ENCODE measurements at places on chromosomes 12 and 14. TPM values are rescaled to one million over a fixed set of nuclear protein-coding genes. Genes with fewer than 3 reads are reported as not detected.

The ESRRB gene
- total RNA-seq, result not detected

The KLHL33 gene
- 0.18 TPM for total RNA-seq

The CACNA1C gene
- total RNA-seq, result 5.0 TPM

The GPR162 gene
- total RNA-seq, result 3.0 TPM

The TRPV4 gene
- total RNA-seq, result 2.6 TPM

The C1R gene
- 197 TPM for total RNA-seq

The NUP107 gene
- 21.3 TPM for total RNA-seq

The BEST3 gene
- not detected for total RNA-seq

The RAN gene
- 460 TPM for total RNA-seq

The GDF3 gene
- not detected for total RNA-seq

The POTEG gene
- not detected for total RNA-seq

The IL26 gene
- total RNA-seq, result not detected

The IL22 gene
- not detected for total RNA-seq

The OTUB2 gene
- total RNA-seq, result 0.85 TPM

The ANG gene
- total RNA-seq, result 5.1 TPM

The CLEC12A gene
- total RNA-seq, result not detected

The SLC6A12 gene
- not detected for total RNA-seq

The CLEC1A gene
- not detected for total RNA-seq

The ARID4A gene
- total RNA-seq, result 8.2 TPM

The TAS2R10 gene
- total RNA-seq, result 0.71 TPM

The RESF1 gene
- 15.3 TPM for total RNA-seq

The TBX3 gene
- total RNA-seq, result 22.0 TPM

The HNF1A gene
- not detected for total RNA-seq

The SLC38A4 gene
- 4.2 TPM for total RNA-seq

The PAX9 gene
- total RNA-seq, result 0.09 TPM

The EXOC3L4 gene
- 1.6 TPM for total RNA-seq

The SMCO3 gene
- 0.92 TPM for total RNA-seq

The ACOT4 gene
- 0.46 TPM for total RNA-seq

The KRT77 gene
- total RNA-seq, result not detected

The KCNH5 gene
- total RNA-seq, result 0.09 TPM

The CPM gene
- 3.0 TPM for total RNA-seq

The DHH gene
- total RNA-seq, result under 0.01 TPM

The TAS2R8 gene
- not detected for total RNA-seq

The LRP1-AS gene
- not detected for total RNA-seq

The STXBP6 gene
- 7.3 TPM for total RNA-seq

The RTRAF gene
- total RNA-seq, result 84.5 TPM

The CLEC2A gene
- not detected for total RNA-seq

The SCNN1A gene
- 0.37 TPM for total RNA-seq
